RWPE2 (cell line): ENCODE measurements at places on chromosomes 11 and 22.

DNA sequence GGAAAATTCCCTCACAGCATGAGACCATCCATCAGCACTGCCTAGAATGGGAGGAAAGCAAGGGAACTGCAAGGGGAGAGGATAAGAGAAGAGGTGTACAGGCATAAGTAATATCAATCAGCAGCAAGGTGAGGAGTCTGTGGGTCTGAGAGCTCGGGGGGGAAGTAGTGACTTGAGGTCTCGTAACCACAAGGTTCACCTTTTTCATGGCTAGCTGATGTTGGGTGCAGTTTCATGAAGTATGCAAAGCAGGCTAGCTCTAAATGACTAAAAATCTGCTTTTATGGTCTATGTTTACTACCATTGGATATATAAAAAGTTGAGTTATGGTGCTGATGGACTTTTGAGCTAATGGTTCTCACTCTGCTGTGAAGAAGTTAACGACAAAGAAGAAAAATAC, 35.8 kb downstream of the OR4C6 start:
- no peaks in the 10 kb centered on the region for H3K4me1 ChIP-seq
- no peak overlapping the region for H3K27ac ChIP-seq
- H3K36me3 ChIP-seq, result no peaks in the 10 kb centered on the region
- H3K4me3 ChIP-seq, result no peak overlapping the region

DNA sequence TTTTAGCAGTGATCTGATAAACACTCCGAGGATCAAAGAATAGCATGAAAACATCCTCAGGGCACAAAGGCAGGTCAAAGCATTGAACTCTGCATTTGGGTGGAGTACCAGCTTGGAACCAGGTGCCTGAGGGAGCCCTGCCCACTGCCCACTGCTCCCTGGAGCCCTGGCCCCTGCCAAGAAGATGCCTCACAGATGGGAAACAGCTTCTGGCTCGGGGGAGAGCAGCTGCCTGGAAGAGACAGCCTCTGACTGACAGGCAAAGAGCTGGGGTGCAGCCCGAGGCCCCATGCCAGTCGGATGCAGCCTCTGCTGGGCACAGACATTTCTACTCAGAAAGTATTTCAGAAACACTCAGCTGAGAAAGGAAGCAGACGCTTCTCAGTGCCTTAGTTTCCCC, 13.2 kb downstream of the LMO1 start:
- H3K27me3 ChIP-seq, result no peaks in the 10 kb centered on the region
- no peak overlapping the region for H3K4me3 ChIP-seq
- no peaks in the 10 kb centered on the region for H3K36me3 ChIP-seq
- DNase-seq, result peak; percentile 45
- H3K27ac ChIP-seq, result no peak overlapping the region

GRCh38 chr11:35078470-35078735, 60.6 kb upstream of the CD44 start:
- peaks cover 43% of the 10 kb centered on the region for H3K4me1 ChIP-seq
- no peak overlapping the region for H3K4me3 ChIP-seq
- no peaks in the 10 kb centered on the region for H3K27me3 ChIP-seq
- H3K27ac ChIP-seq, result peak overlapping the region; percentile 88
- H3K36me3 ChIP-seq, result no peaks in the 10 kb centered on the region
- DNase-seq, result no peak

- H3K4me3 ChIP-seq, result no peak overlapping the region
- no peak overlapping the region for H3K27ac ChIP-seq
- no peaks in the 10 kb centered on the region for H3K4me1 ChIP-seq
- DNase-seq, result no peak
- peaks cover 38% of the 10 kb centered on the region for H3K36me3 ChIP-seq
- no peaks in the 10 kb centered on the region for H3K27me3 ChIP-seq
Measured at GRCh38 chr22:49812838-49813237, 14.8 kb downstream of the BRD1 start.

GRCh38 chr11:116929414-116930090, 92.1 kb upstream of the APOA1 start:
- no peak overlapping the region for H3K27ac ChIP-seq
- no peak for DNase-seq
- no peaks in the 10 kb centered on the region for H3K27me3 ChIP-seq
- peaks cover 6% of the 10 kb centered on the region for H3K4me1 ChIP-seq

DNA sequence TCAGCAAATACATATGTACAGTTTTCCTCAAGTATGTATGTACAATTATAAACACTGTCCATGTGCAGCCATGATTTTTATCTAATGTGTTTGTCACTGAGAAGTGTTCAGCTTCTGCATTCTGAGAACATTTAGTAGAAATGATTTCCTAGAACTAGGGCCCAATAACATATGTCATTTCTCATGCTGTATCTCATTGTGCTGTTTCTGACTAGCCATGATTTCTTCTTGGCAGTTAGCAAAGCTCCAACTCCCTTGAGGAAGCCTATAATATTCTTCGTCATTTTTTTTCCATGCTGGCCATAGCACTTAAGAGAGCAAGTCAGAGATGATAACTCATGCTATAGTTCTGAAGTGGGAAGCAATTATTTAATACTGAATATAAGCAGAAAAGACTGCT, 187.8 kb downstream of the DDX10 start:
- no peak overlapping the region for H3K4me3 ChIP-seq
- DNase-seq, result no peak
- H3K4me1 ChIP-seq, result no peaks in the 10 kb centered on the region
- no peak overlapping the region for H3K27ac ChIP-seq

DNA sequence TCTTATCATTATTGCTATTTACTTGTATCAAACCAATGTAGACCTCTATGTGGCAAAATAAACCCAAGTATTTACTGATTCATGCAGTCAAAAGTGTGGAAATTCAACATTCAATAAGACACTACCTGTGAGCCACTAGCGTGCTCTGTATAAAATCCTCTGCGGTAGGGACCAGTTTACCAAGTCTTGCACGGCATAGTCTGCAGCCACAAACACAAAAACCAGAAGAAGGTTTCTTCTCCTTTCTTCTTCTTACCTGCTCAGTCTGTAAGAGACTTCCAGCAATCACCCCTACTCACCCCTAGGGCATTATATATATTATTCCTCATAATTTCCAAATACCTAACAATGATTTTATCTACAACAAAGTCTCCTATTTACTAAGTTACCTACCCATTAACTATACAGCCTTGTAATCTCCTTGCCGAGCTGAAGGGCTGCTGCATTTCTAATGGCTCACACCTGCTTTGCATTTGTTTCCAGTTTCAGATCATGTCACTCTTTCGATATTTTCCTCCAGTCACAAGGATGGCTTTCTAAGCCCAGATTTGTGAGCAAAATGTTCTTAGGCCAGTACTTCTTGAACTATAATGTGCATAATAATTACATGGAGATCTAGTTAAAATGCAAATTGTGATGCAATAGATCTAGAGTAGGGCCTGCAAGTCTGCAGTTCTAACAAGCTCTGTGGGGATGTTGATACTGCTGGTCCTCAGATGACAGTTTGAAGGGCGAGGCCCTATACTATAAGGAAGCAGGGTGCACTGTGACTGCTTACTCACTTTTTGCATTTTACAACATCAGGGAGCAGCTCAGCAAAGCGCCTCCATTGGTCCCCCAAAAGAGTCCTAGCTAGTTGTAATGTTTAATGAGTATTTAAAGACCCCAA, 191.9 kb upstream of the DDI1 start:
- peaks cover 3% of the 10 kb centered on the region for H3K27me3 ChIP-seq
- no peak for DNase-seq
- no peak overlapping the region for H3K4me3 ChIP-seq
- H3K36me3 ChIP-seq, result no peaks in the 10 kb centered on the region
- no peak overlapping the region for H3K27ac ChIP-seq
- no peaks in the 10 kb centered on the region for H3K4me1 ChIP-seq

- H3K4me1 ChIP-seq, result no peaks in the 10 kb centered on the region
- no peaks in the 10 kb centered on the region for H3K27me3 ChIP-seq
- no peak for DNase-seq
- no peak overlapping the region for H3K4me3 ChIP-seq
Measured at GRCh38 chr22:41132550-41132949, 40.2 kb downstream of the EP300 start.

DNA sequence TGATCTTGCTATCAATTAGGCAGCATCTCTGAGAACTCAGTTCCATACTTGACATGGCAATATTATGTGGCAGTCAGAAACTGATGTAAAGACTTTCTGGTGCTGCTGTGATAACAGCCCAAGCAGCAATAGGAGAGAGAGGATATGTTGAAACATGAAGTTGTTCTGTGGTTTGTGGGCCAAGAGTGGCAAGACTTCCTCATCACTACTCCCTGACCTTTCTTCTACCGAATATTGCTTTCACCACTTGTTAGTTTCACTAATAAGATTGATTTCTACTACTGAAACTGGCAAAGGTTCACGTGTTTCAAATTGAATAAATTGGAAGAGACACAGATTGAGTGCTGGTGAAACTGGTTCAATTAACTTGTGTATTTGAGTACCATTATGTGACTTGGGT, 852.6 kb upstream of the RAG2 start:
- H3K4me3 ChIP-seq, result no peak overlapping the region
- H3K27me3 ChIP-seq, result no peaks in the 10 kb centered on the region
- H3K4me1 ChIP-seq, result no peaks in the 10 kb centered on the region
